ENCODE measurements at places on chromosomes 5 and 9.

GRCh38 chr5:132469380-132470009 is 21.1 kb downstream of the IRF1 start:
- DNase-seq = no peak

- DNase-seq = no peak
Measured at GRCh38 chr9:121989010-121989409, 104.1 kb downstream of the TTLL11 start.

DNA sequence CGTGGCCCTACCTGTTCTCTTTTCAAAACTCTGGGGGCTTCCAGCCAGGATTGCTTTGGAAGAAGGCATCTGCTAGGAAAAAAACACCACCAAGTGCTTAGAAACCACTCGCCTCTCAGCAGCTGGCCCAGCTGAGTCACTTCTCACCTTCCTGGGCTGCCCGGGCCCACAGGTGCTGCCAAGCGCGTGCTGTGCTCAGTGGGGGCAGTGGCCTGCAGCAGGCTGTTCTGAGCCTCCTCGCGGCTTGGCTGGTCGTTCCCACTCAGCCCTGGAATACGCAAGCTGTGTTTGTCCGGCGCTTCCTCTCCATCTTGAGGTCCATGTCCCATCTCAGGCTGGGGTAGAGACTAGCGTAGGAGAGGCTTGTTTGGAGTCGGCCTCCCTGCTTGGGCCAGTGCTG is 102.5 kb upstream of the FCN2 start:
- DNase-seq = peak; percentile 71

DNA sequence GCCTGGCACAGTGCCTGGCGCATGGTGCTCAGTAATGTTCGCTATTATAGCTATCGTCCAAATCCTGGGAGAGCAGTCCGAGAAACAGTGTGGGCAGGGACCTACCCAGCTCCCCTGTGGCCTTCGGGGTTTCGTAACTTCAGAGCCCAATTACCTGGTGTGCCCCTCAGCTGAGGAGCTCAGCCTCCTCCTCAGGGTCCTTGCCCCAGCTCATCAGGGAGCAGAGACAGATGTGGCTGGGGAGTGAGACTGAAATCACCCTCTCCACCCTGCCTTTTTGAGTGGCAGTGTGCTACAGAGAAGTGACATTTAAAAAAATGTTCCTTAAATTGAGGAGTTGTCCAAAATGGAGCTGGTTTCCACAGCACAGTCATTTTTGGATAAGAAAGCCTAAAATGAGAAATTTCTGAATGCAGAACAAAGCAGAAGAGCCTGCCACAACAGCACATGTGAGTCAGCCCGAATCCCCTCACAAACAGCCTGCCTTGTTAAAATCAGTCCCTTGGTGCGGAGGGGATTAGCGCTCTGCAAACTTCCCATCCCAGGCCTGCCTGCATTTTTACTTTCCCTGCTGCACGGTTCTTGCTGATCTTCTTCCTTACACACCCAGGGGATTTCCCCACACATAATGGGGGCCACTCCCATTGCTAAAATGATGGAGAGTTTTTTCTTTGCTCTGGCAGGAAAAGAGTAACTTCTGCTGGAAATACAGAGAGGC is 78.1 kb upstream of the PITX1 start:
- no peak for DNase-seq

DNA sequence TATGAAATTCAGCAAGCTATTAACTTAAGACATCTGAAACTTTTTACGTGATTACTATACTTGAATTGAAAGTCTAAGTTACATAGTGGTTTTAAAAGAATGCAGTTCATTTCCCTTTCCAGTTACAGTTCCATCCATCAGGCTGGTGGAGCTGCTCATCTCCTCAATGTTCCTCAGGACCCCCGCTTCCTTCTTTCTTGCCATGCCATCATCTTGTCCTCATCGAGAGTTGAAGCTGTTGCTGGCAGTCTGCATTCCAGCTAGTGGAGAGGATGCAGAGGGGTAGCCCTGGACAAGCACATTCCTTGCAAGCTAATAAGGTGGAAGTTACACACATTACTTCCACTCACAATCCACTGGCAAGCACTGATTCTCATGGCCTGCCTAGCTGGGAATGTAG is 8.8 kb upstream of the RNF183 start:
- no peak for DNase-seq

GRCh38 chr5:35971186-35971877 is 19.9 kb downstream of the UGT3A1 start:
- no peak for DNase-seq

GRCh38 chr9:82938426-82939218 is 124.3 kb downstream of the RASEF start:
- DNase-seq = no peak

GRCh38 chr5:168291342-168291963 is at the start of gene WWC1:
Gene WWC1 (plus strand): TSS chr5:168291645. CDS start chr5:168292153, 508 bp downstream.
- peak; percentile 64 for DNase-seq

DNA sequence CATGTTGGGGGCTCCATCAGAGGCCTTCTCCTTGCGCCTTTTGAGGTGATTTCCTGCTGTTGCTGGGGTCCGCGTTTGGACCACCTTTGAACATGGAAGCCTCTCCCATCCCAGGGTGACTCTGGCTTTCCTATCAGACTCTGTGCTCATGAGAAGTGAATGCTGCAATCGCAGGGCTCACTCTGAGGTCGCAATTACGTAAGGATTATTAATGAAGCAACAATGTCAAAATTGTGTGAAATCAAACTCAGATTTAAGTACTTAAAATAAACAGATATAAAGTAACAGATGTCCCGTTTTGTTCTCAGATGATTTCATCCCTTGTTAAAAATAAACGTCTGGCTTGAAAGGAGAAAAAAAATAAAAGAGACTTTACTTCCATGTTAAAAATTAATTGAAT is 634.2 kb downstream of the BNC2 start:
- no peak for DNase-seq

DNA sequence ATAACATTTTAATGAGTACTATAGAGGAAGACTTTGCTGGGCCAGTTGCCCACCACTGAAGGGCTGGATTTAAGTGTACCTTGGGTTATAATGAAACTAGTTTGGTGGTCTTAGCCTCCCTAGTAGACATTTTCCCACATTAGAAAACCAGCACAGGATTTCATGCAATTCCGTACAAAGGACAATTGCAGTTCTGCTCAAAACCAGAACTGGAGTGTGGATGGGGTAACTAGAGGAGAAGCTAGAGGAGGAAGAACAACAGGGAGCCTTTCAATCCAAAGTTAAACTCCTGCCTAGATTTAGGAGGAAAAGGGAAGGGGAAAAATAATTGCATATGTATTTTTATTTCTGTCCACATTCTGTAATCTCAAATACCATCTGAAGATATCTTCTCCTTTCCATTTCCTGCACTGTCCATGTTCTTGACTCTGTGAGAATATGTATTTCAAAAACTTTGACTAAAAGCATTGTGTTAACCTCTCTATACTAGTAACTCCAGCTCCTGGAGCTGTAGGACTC is 97.5 kb upstream of the SSBP2 start:
- no peak for DNase-seq

DNA sequence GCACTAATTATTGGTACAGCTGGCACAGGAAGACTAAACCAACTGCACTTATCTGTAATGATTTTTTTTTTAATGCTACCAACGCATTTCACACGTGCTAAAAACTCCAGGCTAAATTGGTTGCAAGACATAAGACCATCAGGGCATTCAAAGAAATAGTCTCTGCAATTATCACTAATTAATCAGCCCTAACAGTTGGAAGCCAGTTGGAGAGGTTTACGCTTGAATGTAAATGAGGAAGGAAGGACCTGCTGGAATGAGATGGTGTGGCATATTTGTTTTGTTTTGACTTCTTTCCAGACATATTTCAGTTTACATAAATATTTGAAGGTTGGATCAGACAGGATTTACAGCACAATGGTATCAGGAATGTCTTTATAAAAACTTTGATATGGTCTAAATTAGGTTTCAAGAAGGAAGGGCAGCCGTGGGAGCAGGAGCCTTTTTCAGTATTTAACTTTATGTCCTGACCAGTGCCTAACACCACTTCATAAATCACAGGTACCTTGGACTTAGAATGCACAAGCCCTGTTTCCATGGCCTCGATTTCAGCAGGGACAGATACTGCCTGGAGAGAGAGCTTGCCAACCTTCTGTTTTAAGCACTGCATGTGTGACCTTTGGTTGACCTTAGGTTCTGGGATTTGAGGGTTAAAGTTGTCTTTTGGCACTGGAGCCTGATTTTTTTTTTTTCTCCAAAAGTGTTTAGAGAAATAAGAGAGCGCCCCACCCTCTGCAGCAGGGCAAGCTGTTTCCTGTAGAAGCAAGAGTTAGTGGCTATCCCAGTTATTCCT is 199.8 kb upstream of the MAP3K1 start:
- DNase-seq = no peak

GRCh38 chr9:37955781-37956422 is 52.0 kb upstream of the SLC25A51 start:
- no peak for DNase-seq

DNA sequence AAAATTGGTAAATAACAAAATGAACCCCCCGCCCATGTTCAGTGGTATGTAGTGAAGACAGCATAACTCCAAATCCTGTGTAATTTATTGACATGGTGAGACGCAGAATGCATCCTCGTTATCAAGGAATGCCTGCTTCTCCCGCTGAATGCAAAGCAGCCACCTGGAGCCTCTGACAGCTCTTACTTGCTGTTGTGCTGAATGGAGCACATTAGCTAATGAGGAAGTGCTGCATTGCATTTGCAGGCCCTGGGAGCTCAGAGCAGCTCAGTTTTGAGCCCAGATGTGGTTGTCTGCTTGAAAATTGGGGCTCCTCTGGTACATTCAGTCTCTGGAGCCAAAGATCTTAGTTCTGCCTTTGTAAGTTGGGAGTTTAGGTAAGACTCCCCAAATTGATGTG is 28.9 kb downstream of the PLAC8L1 start:
- no peak for DNase-seq

GRCh38 chr5:100899675-100900074 is 3.4 kb downstream of the ST8SIA4 start:
- DNase-seq = no peak

GRCh38 chr5:14665949-14666348 is 1.4 kb downstream of the OTULIN start:
- no peak for DNase-seq

- no peak for DNase-seq
Measured at GRCh38 chr5:122376250-122376649, 64.2 kb downstream of the SNCAIP start.

DNA sequence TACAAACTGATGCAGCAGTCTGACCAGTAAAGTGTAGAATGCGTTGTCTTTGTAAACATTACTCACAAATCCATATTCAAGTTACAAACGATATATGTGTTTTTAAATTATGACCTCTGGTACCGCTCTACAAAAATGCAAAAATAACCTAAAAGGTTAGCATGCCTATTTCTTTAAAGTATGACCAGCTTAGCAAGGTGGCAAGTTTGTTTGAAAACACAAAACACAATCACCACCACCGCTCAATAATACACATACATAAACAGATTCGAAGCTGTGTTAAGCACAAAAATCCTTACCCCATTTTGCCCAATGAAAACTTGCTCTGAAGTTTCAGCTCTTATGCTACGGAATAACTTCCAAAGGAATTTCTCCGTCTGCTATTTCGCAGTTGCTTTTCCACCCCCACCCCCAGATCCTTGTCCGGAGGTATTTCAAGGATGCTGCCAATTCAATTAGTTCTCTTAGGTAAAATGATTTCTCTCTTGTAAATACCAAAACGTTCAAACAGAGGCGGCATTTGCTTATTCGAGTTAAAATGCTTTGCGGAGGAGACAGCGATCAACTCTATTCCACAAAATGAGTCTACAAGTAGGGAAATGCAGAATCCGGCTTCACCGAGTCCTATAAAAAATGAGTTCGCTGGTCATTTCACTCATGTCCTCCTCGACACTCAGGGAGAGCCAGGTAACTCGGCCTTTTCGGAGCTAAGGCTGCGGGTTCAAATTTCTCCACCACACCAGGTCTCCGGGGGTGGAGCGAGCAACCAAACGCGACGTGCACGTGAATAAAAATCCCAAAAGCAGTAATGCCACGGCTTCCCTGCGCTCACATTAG is 1.2 kb downstream of the HOMER1 start:
- DNase-seq = no peak

DNA sequence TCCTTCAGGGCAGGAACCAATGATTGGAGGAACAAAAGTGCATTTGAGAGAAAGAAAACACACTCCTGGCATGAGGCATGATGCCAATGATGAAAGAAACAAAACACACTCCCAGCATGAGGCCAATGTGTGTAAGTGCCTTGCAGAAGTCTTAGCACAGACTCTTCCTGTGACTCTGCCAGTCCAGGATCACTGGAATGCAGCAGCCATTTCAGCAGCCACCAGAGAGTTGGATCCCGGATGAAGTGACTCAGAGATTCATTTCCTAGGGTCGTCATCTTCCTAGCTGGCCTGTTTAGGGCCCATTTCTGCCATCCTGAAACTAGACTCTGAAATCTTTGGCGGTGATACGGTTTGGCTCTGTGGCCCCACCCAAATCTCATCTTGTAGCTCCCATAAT is 212.5 kb downstream of the CFAP90 start:
- DNase-seq = no peak

- DNase-seq = no peak
Measured at GRCh38 chr9:86562691-86563090, 208.5 kb upstream of the TUT7 start.

GRCh38 chr9:93620881-93621820 is 44.8 kb downstream of the PHF2 start:
- no peak for DNase-seq

DNA sequence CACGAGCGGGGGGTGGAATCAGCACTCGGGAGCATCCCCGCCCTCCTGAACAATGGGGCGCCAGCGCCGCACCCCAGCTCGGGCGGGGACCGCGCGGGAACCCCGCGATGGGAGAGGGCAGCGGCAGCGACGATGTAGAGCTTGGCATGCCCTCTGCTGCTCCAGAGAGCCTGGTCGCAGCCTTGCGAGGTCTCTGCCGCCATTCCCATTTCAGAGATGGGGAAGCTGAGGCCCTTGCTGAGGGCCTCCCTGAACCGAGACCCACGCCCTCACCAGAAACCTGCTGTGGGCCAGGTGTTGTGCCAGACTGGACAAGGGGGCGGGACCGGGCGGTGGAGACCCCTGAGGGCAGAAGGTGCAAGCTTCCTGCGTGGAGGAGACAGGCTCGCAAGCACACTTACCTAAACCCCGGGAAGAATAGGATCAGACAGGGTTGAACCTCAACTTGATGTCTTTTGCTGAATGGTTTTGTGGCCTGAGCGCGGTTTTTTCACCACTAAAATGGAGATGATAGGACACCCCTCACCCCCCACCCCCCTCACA is 647 bp upstream of the MEGF9 start:
- DNase-seq = no peak

DNA sequence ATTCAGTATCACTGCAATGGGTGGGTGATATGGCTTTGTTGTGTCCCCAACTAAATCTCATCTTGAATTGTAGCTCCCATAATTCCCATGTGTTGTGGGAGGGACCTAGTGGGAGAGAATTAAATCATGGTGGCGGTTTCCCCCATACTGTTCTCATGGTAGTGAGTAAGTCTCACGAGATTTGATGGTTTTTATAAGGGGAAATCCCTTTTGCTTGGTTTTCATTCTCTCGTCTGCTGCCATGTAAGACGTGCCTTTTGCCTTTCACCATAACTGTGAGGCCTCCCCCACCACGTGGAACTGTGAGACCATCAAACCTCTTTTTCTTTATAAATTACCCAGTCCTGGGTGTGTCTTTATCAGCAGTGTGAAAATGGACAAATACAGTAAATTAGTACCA is 9.5 kb upstream of the NANS start:
- DNase-seq = no peak

Measured in dorsolateral prefrontal cortex (tissue), 122 donors.